ENCODE measurements at places on chromosomes 7 and 10.
A peak's percentile ranks its signal among the peaks of the same experiment; 100 is the strongest.

- peak; percentile 22 for DNase-seq
Observed at GRCh38 chr7:137731436-137731835, 115.3 kb downstream of the DGKI start.

GRCh38 chr10:120493411-120494312 is 36.6 kb downstream of the PLPP4 start:
- no peak for DNase-seq

DNA sequence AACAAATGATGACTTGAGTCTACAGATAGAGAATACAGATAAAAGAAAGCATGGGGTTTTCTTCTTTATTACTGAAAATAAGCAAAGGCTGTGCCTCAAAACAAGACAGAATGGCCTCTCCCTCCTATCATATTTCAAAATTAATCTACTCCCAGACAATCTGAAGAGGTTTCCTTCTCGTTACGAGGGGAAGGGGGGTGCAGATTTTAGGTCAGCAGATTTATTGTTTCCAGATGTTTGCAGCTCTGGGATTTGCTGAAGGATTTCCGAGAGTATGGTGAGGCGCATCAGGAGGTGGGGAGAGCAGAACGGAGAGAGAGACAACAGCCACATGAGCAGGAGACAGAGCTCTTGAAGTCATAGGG is 89.8 kb downstream of the KIAA1549 start:
- peak; percentile 77 for DNase-seq

- no peak for DNase-seq
Observed at GRCh38 chr7:10268034-10268433, 705.6 kb upstream of the PHF14 start.

DNA sequence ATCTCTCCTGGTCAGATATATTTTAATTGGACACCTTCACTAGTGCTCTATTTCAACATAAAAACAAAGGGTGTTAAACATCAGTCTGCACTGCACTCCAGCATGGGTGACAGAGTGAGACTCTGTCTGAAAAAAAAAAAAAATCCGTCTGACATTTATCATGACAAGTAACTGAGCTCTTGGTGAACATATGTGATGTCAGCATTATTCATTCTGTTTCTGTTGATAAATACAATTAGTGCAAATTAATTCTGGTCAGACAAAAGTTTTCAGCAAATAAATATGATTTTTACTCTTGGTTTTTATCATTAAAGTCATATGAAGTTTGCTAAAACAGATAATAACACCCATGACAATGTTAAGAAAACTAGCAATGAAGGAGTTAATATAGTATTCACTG is 692.8 kb upstream of the GRM3 start:
- no peak for DNase-seq

DNA sequence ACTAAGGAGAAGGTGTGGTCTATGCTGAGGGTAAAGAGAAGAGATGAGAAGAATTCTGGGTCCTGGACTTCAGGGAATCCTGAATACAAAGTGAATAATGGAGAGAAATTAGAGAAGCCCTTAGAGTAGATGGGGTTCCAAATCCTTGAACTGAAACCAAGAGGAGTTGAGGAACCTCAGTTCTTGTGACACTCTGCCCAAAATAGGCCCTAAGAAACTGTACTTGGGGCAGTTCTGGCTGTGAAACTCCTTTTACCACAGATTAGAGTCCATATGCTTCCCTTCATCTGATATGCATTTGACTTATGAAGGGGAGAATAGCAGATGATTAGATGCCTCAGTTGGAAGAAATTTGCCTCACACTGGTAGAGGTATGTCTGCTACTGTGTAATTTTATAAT is 19.0 kb downstream of the TES start:
- no peak for DNase-seq

- DNase-seq: no peak
Observed at GRCh38 chr7:53743697-53744402, 708.4 kb downstream of the POM121L12 start.

- peak; percentile 77 for DNase-seq
Observed at GRCh38 chr10:101000915-101001658, 1.5 kb downstream of the LZTS2 start.

DNA sequence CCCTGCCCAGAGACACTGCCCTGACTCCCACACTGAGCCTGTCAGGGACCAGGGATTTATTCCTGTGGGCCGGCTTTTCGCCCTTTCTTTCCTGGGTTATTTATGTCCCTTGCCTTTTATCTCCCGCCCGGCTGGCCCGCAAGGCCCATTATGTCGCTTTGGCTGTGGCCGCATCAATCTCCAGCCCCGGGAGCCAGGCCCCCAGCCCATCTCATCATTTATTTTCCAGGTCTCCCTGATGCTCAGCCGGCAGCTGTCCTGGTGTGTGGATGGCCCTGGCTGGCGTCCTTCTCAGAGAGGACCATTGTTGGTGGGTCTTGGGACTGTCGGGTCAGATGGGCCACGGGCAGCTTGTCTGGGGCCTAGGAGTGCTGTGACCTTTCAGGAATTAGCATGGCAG is 82.3 kb downstream of the FAM241B start:
- DNase-seq: no peak

- no peak for DNase-seq
Observed at GRCh38 chr7:142866361-142867096, 11.7 kb downstream of the EPHB6 start.

- no peak for DNase-seq
Observed at GRCh38 chr10:119265691-119266090, 58.3 kb downstream of the GRK5 start.

- DNase-seq: no peak
Observed at GRCh38 chr7:135466442-135467206, 43.3 kb downstream of the CNOT4 start.

- DNase-seq: no peak
Observed at GRCh38 chr10:30313579-30314350, 35.3 kb downstream of the MTPAP start.
